ENCODE measurements at places on chromosomes 5 and 9.

DNA sequence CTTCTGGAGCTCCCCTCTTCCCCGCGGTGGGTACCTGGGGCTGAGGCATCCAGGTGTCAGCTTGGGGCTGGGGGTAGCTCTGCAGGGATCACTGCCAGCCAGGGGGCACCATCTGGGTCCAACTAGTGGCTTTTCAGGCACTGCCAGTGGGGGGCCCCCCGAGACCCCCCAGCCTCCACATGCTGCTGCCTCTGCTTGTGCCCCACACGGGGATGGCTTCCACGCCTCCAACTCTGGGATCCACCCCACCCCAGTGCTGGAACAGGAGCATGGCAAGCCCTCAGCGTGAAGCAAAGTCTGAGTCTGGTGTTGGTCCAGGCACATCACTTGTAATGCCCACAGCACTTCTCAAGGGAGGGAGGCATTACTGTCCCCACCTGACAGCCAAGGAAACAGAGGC is 260.5 kb upstream of the MVB12B start:
- no peak for DNase-seq

GRCh38 chr5:136655468-136655867 is 290.1 kb upstream of the TRPC7 start:
- DNase-seq: peak; percentile 9

- no peak for DNase-seq
Observed at GRCh38 chr9:136943291-136944211, 987 bp downstream of the FBXW5 start.

DNA sequence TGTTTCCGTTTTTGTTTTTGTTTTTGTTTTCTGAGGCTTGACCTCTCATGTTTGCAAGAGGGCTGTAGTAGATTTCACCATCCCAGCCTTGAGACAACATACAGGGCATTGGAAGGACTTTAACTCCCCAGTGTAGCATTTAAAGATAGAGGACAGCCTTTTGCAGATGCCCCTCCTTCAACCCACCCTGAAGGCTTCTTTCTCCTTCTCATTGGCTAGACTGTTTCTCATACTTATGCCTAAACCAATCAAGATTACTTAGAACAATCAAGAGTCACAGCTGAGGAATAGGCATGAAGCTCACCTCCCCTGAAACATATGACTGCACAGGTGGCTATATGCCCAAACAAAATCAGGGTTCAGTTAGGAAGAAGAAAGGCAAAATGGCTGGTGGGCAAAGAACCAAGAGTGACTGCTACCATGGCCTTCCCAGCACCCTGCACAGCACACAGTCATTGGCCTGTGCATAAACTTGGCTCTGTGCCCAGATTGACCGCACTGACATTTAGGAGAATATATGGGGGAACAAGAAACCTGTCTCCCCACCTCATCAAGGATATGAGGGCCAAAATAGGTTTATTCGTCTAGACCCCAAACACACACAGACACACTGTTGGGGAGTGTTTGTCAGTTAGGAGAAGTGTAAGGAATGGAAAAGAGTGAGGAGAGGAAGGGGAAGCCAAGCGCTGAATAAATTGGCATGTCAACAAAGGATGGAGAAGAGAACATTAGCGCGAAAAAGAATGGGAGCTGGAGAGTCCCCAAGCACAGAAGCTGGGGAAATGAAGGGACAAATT is 137.3 kb upstream of the RANBP3L start:
- no peak for DNase-seq

DNA sequence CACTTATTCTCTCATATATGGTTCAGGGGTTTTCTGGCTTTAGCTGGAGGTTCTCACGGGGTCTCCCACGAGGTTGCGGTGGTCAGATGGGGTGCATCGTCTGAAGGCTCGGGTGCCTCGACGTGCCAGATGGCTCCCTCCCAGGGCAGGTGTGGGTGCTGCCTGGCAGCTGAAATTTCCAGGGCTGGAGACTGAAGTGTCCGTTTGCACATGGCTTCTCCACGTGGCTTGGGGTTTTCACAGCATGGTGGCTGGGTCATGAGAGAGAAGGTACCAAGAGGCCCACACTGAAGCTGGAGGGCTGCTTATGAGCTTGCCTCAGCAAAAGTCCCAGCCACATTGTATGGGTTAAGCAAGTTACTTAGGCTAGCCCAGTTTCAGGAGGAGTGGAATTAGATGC is 218.6 kb downstream of the AGTPBP1 start:
- DNase-seq: no peak

DNA sequence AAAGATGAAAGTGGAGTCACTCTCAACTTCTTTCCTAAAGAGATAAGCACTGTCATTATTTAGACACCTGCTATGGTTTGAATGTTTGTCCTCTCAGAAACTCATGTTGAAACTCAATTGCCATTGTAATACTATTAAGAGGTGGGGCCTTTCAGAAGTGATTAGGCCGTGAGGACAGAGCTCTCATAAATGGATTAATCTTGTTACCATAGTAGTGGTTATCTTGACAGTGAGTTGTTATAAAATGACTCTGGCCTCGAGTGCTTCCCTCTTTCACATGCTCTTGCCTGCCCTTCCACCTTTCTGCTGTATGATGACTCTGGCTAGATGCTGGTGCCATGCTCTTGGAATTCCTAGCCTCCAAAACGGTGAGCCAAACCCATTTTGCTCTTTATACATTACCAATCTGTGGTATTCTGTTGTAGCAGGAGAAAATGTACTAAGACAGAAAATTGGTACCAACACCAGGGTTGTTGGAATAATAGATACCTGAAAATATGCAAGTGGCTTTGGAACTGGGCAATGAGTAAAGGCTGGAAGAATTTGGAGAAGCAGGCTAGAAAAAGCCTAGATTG is 38.0 kb downstream of the GDA start:
- no peak for DNase-seq

DNA sequence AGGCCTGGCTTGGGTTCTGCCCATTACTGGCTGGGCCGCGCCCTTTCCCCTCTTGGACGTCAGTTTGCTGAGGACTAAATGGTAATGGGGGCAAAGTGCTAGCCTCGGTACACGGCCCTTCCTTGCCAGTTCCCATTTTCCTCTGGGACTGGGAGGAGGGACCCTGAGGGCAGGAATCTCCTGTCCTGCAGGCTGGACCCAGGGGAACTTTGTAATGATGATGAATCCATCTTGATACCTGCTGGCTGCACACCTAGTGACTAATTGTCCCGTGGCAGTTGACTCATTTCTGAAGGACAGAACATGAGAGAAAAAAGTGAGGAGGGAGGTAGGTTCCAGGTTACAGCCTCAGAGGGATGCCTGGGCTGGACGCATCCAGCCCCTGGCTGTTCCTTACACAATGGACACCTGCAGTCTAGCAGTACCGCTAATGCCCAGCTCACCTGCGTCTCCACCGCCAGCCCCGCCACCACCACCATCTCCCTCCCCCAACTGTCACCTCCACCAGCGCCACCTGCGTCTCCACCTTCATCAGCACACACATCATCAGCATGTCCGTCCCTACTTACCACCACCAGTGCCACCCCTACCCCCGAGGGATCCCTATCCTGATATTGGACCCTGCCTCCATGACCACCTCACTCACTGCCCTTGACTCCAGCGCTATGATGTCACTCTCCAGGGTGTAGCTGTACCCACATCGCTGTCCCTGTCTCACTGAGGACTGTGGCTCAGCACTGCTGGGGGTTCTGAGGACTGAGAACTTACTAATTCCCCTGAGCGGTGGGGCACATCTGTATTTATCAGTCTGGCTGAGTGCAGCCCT is 4.3 kb downstream of the CDHR2 start:
- no peak for DNase-seq

GRCh38 chr5:148620091-148620490 is 34.2 kb downstream of the HTR4 start:
- DNase-seq: no peak

- no peak for DNase-seq
Observed at GRCh38 chr9:132546148-132547051, 36.0 kb upstream of the BARHL1 start.

GRCh38 chr9:119227422-119227821 is 141.8 kb downstream of the BRINP1 start:
- DNase-seq: no peak

- DNase-seq: no peak
Observed at GRCh38 chr9:131043087-131043486, 34.1 kb downstream of the LAMC3 start.

DNA sequence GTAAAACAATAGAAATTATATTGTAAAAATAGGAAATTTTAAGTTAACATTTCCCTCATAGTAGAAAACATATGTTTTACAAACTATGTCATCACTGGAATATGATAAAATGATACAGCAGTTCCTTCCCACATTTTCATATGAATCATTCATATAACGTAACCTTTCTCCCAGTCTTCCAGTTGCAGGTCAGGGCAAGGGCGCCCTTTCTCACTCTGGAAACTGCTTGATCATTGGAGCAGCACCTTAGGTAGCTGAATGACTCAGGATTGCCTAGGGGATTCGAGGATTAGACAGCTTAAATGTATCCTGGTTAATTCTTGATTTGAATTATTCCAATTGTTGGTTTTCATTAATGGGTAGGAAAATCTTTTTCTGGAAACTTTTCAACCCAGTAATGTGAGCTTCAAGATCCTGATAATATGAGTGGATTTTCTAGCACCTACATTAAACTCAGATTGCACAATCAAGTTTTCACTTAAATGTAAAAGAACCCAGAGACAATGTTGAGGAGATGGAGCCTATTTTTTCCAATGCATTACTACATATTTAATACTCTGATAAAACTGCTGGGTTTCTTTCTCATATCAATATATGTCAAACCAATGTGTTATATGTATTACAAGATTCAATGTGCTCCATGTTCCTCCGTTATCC is 32.6 kb upstream of the ANXA1 start:
- DNase-seq: no peak

- DNase-seq: no peak
Observed at GRCh38 chr5:78483809-78484521, 123.5 kb downstream of the SCAMP1 start.

GRCh38 chr5:106757672-106758071 is 913.1 kb downstream of the EFNA5 start:
- DNase-seq: no peak

- no peak for DNase-seq
Observed at GRCh38 chr5:148979083-148979723, 83.7 kb downstream of the SH3TC2 start.

DNA sequence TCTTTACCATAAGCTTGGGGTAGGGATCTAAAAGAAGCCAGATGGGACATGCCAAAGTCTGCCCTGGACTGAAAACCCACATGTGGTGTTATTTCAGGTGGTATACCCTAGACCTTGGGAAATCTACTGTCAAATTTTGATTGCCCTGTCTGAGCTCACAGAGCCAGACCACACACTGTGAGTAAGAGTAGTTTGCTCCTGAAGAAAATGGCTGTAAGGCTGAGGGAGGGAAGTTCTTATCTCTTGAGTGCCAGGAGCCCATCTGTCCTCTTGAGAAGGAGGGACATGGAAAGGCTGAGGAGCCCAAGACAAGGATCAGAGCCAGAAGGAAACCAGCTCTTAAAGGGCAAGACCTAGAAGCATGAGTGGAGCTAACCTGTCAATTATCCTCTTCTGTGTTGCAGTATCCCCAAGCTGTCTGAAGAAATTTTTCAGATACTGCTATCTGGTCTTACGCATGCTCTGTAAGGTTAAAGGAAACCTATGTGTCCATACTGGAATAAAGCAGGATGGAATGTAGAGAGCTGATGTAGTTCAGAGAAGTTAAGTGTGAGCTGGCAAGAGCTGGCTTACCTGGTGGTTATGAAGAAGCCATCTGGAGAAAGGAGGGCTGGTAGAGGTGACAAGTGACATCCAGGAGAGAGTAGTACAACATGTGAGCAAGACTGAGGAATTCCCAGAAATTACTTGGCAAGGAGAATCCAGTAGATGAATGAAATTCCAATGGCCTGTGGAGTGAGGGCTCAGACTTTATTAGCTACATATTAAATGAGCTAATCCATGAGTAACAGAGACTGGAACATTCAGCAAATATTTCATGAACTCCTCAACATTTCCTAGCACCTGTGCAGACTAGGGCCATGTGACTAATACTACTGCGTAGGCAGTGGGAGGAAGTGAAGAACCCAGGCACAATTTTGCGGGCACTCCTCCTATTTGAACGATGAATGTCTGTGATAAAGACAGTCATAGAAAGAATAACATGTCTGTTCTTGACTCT is 389.1 kb upstream of the KIF2A start:
- peak; percentile 11 for DNase-seq

DNA sequence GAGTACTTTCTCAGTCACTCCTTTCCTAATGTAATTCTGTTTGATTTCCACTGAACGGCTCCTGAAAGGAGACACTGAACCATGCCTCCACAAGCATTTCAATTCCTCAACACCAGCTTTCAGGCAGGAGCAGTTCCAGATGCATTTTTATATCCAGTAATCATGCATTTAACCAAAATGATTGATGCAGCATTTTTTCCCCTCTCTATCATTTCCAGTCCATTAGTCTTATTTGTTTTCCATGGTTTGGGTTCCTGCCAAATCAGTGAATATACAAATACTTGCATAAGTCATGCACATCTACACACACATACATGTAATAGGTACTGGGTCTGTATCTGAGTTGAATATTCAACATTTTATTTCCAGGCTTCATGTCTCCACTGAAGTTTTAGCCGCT is 122.7 kb downstream of the GRIA1 start:
- peak; percentile 19 for DNase-seq

DNA sequence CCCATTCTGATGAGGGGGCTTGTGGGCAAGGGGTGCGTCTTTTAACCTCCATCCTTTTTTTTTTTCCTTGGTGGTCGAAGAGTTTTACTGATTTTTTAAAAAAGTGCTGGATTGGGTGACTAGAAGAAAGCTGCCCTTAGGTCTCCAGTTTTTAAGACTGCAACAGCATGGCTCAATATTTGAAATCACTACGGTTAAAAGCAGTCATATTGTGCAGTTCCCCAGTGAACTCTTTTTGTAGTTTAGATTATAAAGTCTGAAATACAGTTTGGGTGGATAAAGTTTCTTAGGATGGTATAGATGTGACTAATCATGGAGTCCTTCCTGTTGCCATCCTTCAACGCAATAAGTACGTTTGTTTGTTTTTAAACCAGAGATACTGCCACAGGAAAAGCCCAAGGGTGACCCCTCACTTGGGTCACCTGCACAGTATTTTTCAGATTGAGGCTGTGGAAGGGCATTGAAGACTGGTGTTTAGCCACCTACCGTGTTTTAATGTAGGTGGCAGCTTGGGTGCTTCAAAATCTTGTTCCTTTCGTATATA is 520 bp upstream of the DHFR start:
- no peak for DNase-seq

- no peak for DNase-seq
Observed at GRCh38 chr5:15002791-15003190, 131.2 kb upstream of the ANKH start.

GRCh38 chr9:126475933-126476555 is 137.7 kb upstream of the LMX1B start:
- DNase-seq: no peak

- no peak for DNase-seq
Observed at GRCh38 chr9:104999136-104999535, 71.2 kb upstream of the ABCA1 start.
